ENCODE measurements at places on chromosomes 11 and 22.

DNA sequence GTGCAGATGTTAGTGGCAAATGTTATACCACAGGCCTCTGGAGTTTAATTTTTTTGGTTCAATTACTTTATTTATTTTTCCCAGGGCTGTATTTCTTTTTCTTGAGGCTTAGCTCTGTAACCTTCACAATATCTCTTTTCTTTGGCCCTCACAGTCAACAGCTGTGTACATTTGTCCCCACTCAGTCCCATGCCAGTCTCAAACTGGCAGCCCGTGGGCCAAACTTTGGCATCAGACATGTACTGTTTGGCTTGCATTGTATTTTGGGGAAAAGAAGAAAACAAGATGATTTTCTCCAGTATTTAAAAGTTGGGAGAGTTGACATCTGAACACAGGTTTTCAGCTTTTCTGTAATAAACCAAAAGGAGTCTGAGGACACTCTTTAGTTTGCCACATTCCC, 87.1 kb downstream of the PRR5L start:
- no peak for DNase-seq

DNA sequence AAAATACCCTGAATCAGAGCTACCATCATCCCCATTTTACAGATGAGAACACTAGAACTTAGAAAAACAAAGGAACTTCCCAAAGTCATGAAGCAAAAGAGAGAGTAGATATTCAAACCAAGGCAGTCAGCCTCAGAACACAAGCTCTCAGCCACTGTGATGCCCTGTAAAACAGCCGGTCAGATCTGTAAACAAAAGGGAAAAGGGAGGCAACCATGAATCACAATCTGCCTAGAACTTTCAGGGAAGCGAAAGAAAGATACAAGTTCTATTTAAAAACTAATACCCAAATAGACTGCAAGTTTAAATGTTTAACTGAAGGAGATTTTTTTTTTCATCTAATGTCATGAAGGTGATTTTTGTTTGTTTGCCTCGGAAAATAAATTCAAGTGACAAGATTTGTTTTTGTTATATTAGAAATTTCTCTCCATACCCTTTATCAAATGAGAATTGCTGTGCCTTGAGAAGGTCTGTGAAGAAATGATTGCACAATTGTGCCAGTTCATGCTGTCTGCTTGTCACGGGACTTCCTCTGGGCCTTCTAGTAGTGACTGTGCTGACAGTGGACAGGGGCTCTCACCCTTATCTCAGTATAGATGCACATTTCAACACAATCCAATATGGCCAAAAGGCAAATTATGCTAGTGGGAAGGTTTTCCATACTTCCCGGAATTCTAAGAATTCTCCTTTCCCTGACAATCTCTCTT, 11.7 kb downstream of the SAA1 start:
- no peak for DNase-seq

- DNase-seq = no peak
Observed at GRCh38 chr22:50476868-50477267, 2.0 kb upstream of the SBF1 start.

- no peak for DNase-seq
Observed at GRCh38 chr11:64876835-64877341, 1.5 kb downstream of the EHD1 start.

- no peak for DNase-seq
Observed at GRCh38 chr11:122754553-122755322, 83.6 kb upstream of the CRTAM start.

- DNase-seq = no peak
Observed at GRCh38 chr11:762421-763072, 14.7 kb downstream of the GATD1 start.

GRCh38 chr11:114059278-114059983, at the start of gene ZBTB16:
TSS of gene ZBTB16 (plus strand) at chr11:114059711. CDS start at chr11:114063301, 3,590 bp downstream.
- DNase-seq = peak; percentile 29

- DNase-seq = no peak
Observed at GRCh38 chr11:102552447-102553194, 22.1 kb upstream of the MMP7 start.

- DNase-seq = no peak
Observed at GRCh38 chr11:134289789-134290188, 13.6 kb downstream of the GLB1L3 start.
